ENCODE measurements at places on chromosomes 13 and 19.

- no peak for DNase-seq
These were observed 170.8 kb downstream of the NUFIP1 start for GRCh38 chr13:44818428-44818827.

- no peak for DNase-seq
These were observed 2124.4 kb upstream of the PCDH20 start for GRCh38 chr13:63540061-63540460.

DNA sequence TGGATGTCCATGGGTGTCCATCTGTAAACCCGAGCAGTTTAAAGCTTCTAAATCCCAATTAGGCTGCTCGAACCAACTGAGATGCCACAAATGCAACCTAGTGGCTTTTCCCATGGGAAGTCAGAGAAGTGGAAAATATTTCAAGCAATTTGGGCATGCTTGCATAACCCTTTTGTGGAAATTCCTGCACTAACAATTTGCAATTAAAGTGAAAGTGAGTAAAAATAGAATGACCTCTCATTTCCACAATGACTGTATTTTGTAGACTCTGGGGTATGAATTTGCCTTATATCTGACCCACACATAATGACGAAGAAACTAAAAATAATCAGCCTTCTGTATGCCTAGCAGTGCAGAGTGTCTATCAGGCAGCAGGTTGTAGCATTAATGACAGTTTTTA is 91.8 kb upstream of the TSC22D1 start:
- no peak for DNase-seq

DNA sequence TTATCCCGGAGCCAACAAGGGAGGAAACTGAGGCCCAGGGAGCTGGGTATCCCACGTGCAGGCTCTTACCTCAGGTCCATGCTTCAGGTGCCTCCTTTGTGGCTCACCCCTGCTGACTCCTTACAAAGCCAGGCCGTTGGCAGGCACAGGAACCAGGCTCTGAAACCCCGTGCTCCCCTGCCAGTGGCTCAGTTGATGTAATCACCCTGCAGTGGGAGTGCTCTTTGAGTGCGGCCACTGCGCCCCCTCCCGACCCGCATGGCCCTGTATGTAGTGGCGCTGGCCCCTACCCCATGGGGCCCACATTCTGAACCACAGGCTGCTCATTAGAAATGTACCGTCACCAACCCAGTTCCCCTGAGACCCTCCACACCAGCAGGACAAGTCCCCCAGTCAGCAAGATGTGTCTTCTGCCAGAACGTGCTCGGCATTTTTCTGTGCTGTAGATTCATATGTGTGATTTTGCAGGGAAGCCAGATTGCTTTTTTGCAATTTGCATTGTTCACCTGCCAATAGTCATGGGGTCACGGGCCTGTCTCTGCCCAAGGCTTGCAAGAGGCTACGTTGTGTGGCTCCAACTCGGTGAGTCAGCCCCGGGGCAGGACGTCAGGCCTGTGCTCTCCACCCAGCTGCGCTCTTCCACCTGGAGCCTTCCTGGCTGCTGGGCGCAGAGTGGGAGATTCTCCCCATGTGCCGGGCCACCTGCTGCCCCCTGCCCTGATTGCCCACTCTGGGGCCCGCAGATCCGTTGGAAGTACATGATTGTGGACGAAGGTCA is 60.3 kb downstream of the SMARCA4 start:
- no peak for DNase-seq

DNA sequence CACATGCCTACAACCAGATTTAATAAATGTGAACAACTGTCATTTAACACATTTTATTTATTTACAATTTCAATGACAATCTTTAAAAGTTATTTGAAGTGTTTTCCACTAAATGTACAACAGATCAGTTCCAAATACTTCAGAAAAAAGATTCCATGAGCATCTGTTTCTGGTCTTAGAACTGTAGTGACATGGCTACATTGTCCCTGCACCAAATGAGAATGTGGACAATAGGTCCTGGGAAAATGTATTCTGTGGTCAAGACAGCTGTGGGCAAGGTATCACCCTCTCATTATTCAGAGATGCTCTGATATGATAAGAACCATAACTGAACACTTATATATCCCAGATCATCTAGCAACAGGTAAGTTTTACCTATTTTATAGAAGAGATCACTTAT is 43.7 kb downstream of the ELF1 start:
- DNase-seq: no peak

- DNase-seq: no peak
These were observed 3.2 kb downstream of the PRAM1 start for GRCh38 chr19:8499048-8499833.

DNA sequence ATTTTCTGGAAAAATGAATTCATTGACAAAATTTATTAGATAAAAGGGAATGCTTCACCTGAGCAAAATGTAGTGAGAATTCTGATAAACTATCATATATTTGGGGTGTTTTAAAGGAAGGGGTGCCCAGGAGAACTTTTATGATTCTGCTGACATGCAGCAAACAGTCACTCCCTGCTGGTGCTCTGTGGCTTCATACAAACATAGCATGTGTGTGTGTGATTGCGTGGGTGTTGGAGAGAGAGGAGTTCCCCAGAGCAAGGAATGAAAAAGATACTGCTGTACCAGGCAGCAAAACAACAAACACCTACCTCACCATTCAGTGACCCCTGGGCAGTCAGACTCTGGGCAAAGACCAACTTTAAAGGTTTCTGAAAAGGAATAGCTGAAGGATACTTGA is 546.7 kb downstream of the RFC3 start:
- no peak for DNase-seq

DNA sequence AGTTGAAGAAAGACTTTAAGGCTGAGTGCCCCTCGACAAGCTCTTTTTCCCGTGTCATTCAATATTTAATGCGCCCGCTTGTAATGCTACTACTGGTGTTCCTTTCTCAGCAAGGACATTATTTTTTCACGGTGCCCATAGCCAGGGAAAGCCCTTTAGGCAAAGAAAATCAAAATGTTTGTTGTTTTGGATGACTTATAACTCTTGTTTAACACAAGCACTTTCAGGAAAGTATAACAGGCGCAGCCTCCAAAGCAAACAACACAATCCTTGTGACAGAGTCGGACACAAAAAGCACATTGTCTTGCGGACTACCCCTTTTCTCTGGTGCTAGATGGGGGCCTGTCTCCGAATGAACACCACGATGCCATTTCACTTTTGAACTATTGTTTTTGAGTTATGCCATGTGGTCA is 12.4 kb downstream of the ZIC5 start:
- DNase-seq: no peak

- DNase-seq: no peak
These were observed 11.7 kb downstream of the TPRX1 start for GRCh38 chr19:47792616-47793015.

- DNase-seq: no peak
These were observed 4.9 kb downstream of the RCBTB2 start for GRCh38 chr13:48527955-48528354.

DNA sequence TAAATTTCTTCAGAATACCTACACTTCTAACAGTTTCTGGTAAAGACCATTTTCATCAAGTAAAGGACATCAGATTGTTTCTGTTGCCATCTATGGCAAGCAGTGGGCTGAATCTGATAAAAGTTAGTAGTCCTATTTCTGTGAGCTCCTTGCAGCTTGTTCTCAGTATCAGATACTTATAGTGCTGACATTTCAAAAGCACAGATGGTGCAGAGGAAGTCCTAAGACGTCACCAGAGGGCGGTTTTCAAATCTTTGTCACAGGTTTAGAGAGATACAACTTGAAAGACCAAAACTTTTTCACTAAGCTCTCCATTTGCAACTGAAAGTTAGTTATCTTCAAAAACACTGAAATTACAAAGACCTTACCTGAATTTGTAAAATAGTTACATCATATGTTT is 719.8 kb downstream of the SLITRK1 start:
- no peak for DNase-seq

DNA sequence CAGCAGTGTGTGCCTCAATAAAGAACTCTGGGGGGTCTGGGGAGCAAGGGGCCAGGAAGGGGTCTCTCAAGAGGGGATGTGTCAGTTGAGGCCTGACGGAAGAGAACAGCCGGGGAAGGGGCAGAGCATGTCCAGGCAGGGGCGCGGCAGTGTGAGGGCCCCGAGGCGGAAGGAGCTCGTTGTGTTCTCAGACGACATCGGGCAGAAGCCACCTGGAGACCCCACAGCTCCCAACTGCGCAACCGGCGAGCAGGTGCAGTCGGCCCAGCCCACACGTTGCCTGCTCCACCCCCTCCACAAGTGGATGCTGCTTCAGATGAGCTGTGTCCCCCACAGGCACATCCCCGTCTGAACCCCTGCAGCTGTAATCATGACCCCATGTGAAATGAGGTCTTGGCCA is 4.9 kb downstream of the CACTIN start:
- DNase-seq: no peak

GRCh38 chr19:16441661-16442162 is 30.1 kb downstream of the EPS15L1 start:
- DNase-seq: no peak

- DNase-seq: no peak
These were observed 18.9 kb upstream of the ENOX1 start for GRCh38 chr13:43805681-43806128.

GRCh38 chr19:19775891-19776205 is 42.9 kb upstream of the ZNF14 start:
- DNase-seq: no peak

- DNase-seq: no peak
These were observed 1123.3 kb downstream of the EFNB2 start for GRCh38 chr13:105412171-105412570.

DNA sequence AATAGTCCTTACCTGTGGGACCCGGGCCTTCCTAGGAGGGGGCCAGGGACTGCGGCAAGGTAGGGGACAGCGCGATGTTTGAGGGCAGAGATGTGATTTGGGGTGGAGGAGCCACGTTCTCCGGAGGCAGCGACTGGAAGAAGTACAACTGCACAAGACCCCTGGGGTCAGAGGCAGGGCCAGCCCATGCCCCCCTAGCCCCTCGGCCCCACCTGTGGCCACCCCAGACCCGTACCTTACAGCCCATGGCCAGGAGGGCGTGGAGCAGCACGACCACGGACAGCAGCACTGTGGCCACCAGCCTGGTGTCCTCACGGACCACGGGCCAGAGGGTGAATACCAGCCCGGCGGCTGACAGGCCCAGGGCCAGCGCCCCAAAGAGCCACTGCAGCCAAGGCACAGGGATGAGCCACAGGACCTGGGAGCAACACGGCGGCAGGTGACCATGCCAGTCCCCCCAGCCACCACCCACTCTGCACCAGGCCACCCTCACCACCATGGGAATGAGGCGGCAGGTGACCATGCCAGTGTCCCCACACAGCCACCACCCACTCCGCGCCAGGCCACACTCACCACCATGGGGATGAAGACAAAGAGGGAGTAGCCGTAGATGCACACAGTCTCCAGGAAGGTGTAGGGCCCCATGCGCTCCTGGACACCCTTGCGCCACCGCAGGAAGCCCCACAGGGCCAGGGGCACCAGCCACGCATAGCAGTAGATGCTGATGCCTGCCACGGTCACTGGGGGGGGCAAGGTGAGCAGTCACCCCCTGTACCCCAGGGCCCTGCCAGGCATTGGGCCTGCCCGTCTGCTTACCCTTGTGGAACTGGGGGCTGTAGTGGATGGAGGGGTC is 5.0 kb downstream of the YIPF2 start:
- DNase-seq: no peak

GRCh38 chr13:24724714-24725113 is 39.3 kb upstream of the RNF17 start:
- DNase-seq: no peak

DNA sequence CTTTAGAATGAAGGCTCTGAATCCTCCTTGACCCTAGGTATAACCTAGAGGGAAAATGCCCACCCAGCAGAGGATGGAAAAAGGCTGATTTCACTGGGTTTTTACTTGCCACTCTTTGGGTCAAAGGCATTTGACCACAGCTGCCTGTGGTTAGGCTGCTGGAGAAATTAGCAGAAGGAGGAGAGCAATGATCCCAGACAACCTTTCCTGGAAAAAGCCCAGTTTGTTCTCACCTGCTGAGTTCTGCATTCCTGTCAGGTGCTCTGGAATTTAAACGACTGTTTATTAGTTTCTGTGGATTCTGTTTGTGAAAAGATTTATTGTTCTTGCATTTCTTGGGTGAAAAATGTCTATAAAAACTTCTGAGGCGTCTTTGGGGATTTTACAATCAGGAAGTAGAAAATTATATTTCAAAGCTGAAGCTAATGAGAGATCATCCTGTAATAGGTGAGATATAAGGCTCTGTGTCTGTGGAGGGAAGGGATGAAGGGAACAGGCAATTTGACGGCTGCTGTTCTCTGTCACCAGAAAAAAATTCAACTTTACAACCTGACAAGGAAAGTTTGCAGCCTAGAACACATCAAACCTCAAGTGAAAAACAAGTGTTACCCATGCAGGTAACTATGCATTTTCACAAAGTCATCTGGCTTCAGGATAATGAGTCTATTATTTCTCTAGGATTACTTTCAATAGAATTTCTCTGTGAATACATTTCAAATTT is 519.7 kb downstream of the DIAPH3 start:
- DNase-seq: no peak

- no peak for DNase-seq
These were observed 2.4 kb downstream of the CCDC194 start for GRCh38 chr19:17391371-17392151.

DNA sequence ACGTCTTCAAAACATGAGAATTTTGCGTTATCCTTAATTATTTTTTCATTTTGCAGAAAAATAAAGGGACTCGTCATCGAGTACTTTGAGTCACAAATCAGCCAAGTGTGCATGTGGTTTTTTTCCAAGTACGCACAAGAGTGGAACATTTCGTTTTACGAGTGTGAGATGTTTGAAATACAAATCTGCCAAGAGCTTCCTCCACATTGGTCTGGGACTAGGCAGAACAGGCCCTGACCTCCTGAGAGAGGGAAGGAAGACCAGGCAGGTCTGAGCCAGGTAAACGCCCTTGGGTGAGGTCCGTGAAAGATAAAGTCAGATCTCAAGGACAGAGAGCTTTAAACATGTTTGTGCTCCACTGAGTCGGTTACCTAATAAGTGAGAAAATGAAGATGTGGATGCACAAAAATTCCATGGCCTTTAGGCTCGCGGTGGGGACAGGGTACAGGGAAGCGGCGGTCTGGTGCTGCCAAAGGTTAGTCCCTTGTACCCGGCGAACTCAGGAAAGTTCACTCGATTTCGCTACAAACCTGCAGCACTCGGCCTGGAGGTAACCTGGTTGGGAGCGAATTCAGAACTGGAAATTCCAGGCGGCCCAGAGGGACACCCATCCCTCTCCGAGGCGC is 473 bp upstream of the ITM2B start:
- DNase-seq: no peak

GRCh38 chr13:70502944-70503343 is 394.7 kb upstream of the KLHL1 start:
- no peak for DNase-seq

DNA sequence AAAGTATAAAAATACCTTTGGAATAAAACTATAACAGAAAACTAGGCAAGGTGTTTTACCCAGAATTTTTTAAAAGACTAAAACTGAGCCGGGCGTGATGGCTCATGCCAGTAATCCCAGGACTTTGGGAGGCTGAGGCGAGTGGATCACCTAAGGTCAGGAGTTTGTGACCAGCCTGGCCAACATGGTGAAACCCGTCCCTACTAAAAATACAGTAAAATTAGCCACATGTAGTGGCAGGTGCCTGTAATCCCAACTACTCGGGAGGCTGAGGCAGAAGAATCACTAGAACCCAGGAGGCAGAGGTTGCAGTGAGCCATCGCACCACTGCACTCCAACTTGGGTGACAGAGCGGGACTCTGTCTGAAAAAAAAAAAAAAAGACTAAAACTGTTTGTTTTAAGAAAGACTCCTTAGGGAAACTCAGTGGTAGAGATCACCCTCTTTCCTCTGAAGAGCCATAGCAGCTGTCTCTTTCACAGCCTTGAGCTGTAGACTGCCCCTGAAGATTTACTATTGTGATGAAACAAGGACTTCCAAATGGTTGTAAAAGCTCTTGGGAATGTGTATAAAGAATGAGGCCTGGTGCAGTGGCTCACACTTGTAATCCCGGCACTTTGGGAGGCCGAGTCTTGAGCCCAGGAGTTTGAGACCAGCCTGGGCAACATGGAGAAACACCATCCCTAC is 14.7 kb upstream of the KCTD4 start:
- DNase-seq: no peak

Data from HFF-Myc (cell line).